ENCODE measurements at places on chromosomes 7 and 10. TPM values are rescaled to one million over a fixed set of nuclear protein-coding genes. Genes with fewer than 3 reads are reported as not detected.

SPDYE1 gene
- not detected for total RNA-seq

OR6V1 gene
- not detected for total RNA-seq

FAM221A gene
- total RNA-seq, result 2.6 TPM

PITX3 gene
- total RNA-seq, result 1.8 TPM

ANXA8L1 gene
- 0.68 TPM for total RNA-seq

ANAPC16 gene
- 239 TPM for total RNA-seq

ZCCHC24 gene
- 60.1 TPM for total RNA-seq

CFAP46 gene
- 0.57 TPM for total RNA-seq

TWNK gene
- total RNA-seq, result 6.6 TPM

DNA sequence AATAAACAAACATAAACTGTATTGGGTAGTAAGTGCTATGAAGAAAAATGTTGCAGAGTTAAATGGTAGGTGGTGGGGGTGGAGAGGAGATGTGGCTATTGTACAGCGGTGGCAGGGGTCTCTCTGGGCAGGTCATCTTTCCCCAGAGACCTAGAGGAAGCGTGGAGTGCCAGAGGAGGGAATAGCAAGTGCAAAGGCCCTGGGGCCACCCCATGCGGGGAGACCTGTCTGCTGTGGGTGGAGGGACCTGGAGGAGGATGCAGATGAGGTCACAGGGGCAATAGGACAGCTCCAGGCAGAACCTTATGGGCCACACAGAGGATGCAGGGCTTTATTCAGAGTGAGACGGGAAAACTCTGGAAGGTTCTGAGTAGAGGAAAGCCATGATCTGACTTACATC is 47.5 kb downstream of the DLG5 start:
- no peak for DNase-seq

DNA sequence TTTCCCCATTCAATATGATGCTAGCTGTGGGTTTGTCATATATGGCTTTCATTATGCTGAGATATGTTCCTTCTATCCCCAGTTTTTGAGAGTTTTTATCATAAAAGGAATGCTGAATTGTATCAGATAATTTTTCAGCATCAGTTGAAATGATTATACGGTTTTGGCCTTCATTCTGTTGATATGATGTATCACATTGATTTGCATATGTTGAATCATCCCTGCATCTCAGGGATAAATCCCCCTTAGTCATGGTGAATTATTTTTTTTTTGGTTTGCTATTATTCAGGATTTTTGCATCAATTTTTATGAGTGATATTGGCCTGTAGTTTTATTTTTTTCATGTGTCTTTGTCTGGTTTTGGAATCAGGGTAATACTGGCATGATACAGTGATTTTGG is 1152.3 kb upstream of the C7orf33 start:
- DNase-seq, result no peak

DNA sequence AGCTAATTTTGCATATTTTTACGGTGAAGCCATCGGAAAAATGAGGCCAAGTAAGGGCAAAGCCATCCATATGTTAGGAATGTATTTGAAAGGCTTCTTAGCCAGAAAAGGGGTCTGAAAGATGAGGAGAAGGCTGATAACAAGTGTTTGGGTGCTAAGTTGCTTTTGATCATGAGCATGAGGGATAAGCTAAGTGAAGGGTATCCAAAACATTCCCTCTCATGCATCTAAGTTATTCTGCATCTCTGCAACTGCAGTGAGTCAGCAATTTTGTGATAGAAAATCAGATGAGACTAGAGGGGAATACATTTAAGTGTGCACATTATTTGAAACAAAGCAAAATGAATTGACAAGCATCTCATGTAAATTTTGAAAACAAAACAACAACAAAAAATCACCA is 282.8 kb downstream of the GPR158 start:
- no peak for DNase-seq

GRCh38 chr7:135151533-135151932 is 3.7 kb downstream of the TMEM140 start:
- DNase-seq, result no peak

DNA sequence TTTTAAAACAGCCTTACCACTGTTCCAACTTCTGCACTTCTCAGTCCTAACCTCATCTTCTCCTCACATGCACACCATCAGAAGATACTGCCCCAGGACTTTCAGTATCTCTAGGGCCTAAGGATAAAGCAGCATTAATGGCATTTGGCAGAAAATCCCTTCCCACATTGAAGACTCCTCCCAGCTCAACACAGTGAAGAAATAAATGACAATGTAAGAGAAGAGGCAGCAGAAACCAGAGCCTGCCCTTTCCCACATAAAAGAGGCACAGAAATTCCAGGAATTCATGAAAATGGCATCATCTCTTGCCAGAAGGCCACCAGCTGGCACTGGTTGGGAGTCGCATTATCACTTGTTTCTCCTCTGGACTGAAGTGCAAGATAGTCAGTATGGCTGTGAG is 3.7 kb downstream of the GCC1 start:
- DNase-seq, result no peak

GRCh38 chr10:124035928-124036558 is 57.4 kb downstream of the CHST15 start:
- peak; percentile 90 for DNase-seq

GRCh38 chr10:126233182-126234148 is 154.8 kb downstream of the ADAM12 start:
- DNase-seq, result no peak

GRCh38 chr7:95905167-95905566 is 132.8 kb downstream of the DYNC1I1 start:
- DNase-seq, result no peak

DNA sequence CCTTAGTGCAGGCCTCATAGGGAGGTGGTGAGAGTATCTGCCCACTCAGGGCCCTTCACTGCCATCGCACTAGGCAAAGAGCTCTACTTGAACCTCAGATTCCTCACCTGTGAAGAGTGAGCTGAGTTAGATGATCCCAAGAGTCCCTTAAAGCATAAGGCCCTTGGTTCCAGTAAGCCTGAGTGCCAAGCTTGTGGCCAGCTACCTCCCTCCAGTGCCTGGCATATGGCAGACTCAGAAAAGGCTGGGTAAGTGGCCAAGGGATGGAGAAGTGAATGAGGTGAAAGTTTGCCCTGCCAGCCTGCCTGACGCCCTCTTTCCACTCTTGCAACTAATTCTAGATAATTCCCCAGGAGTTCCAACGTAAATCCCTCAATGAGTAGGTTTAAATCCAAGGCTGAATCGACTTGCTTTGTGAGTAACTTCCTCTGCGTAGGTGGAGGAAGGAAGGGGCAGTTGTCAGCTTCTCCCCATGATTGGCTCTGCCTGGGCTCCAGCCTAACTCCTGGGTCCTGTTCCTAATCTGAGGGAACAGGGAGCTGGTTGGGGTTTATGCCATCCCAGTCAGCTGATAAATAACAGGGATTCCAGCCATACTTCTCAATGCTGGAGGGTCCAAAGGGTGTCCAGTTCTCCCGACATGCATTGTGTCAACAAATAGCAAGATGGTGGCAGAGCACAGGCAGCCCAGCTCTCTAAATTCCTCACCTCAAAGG is 14.2 kb downstream of the DUSP5 start:
- no peak for DNase-seq

- DNase-seq, result no peak
Observed at GRCh38 chr10:126049759-126050700, 153.7 kb downstream of the FANK1 start.

- DNase-seq, result no peak
Observed at GRCh38 chr7:43112459-43112940, at the start of gene HECW1. Gene HECW1 (plus strand): TSS chr7:43112647. CDS start chr7:43243906, 131,259 bp downstream.

DNA sequence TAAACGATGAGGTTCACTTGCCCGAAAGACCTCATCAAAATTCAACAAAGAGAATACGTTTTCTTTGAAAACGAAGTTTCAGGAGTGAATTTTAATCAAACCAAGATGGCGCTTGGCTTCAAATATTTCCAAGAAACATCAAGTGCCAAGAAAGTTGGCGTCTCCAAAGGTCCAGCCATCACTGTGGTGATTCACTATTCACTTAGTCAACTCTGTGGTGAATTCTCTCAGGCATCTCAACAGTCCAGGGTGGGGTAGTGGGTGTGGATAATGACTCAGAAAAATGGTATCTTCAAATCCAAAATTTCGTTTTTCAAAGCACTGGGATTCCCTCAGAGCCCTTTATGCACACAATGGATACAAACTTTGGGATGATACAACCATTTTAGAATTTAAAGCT is 133.1 kb downstream of the SVIL start:
- no peak for DNase-seq

DNA sequence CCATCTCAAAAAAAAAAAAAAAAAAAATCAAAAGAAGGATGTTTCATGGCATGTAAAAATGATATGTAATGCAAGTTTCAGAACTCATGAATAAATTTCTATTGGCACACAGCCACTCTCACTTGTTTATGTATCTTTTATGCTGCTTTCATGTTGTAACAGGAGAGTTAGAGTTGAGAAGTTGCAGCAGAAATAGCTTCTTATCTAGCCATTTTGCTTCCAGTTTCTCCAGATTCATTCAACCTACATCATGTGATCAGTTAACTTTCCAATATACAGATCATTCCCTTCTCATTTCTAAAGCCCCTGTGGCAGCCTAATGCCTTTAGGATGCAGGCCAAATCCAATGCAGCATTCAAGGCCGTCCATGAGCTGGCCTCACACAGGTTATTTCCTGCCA is 30.4 kb downstream of the ZNF786 start:
- no peak for DNase-seq

GRCh38 chr10:983971-984655 is 4.1 kb upstream of the GTPBP4 start:
- no peak for DNase-seq

DNA sequence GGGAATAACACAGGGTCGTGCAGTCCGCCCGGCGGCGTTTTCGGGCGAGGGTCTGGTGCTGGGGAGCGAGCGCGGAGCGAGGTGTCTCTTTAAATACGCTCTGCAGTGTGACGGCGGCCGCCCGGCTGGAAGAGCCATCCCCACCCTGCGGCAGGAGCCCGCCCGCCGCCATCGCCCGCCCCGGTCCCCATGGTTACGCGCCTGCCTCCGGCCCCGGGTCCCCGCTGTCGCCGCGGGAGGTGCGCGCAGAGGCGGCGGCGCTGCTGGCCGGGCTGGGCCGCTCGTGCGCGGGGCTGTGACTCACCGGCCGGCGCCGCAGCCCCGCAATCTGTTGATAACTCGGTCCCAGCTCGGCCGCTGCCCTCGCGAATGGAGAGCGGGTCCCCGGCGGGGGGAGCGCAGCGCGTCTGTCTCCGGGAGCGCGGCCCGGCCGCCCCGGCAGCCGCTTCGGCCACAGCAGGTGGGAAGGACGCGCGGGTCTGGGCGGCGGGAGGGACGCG is at the start of gene ADGRA1:
TSS of gene ADGRA1 (plus strand) at position 246 of the 500 bp plus-strand sequence. CDS start 986 bp downstream, outside the sequence.
- DNase-seq, result no peak

DNA sequence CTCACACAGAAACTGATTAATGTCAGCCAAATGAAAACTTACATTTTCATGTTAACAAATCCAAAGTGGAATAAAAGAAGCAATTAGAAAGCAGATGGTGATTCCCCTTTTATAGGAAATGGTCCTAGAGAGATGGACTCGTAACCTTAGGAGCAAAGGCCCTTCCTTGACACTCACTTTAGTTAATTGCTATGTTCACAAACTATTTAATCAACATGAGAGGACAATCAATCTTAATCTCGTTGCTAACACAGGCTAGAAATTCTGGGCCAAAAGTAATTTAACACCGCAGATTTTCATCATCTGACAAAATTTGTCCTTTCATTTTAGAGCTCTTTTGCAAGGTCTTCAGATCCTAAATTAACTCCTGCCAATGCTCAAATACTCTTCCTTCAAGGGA is 64.0 kb upstream of the DNAJB12 start:
- no peak for DNase-seq

- DNase-seq, result no peak
Observed at GRCh38 chr10:50832171-50832751, 53.2 kb downstream of the A1CF start.

- no peak for DNase-seq
Observed at GRCh38 chr7:27680610-27681009, 17.9 kb upstream of the HIBADH start.
